Left lung (tissue), 14 donors: ENCODE measurements at places on chromosomes 3 and 15.

DNA sequence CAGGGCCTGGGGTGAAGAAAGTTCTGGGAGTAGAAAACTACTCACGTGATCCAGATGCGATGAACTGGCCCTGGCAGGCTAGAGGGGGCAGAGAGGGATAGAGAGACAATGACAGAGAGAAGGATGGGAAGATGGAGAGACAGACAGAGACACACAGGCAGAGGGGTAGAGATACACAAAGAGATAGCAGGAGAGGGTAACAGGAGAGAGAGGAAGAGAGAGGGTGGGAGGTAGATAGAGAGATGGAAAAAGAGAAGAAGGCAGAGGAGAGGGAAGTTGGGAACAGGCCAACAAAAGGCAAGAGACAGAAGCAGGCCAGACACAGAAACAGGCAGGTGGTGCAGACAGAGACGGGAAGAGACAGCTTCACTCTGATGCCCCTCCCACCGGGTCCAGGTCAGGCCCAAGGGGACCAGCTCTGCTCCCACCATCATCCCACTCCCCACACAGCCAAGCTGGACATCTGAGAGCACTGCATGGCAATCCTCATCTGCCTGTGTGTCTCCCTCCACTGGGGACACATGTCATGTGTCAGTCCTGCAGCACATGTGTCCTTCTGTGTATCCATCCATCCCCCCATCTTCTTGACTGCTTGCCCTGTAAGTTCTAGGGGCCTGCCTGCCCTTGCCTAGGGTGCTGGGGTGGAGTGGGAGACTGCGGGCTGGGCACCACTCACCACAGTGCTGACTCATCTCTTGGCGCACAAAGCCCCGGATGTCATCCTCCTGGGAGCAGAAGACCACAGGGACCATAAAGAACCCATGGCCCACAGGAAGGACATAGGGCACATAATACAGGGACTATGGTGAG, 2.2 kb upstream of the UCN2 start:
- DNase-seq = no peak

DNA sequence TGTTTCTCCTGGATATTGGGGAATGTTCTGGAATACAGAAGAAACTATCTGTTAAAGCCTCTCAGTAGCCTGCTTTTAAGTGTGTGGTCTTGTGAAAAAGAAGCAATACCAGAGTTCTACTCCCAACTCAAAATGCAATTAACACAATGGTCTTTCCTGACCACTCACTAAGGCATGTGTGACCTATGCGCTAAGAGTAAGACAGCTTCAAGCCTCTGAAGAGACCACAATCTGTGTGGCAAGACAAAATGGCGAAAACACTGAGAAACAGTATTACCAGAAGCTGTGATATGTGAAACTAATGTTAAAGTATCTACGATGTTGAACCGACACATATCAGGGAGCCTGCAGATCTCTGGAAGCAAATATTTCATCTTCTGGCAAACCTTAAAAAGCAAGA, 33.8 kb downstream of the RYK start:
- no peak for DNase-seq

- DNase-seq = peak; percentile 61
These were observed 2.6 kb downstream of the FAM43A start for GRCh38 chr3:194688200-194688740.

- no peak for DNase-seq
These were observed 50.0 kb downstream of the MB21D2 start for GRCh38 chr3:192867645-192868044.

DNA sequence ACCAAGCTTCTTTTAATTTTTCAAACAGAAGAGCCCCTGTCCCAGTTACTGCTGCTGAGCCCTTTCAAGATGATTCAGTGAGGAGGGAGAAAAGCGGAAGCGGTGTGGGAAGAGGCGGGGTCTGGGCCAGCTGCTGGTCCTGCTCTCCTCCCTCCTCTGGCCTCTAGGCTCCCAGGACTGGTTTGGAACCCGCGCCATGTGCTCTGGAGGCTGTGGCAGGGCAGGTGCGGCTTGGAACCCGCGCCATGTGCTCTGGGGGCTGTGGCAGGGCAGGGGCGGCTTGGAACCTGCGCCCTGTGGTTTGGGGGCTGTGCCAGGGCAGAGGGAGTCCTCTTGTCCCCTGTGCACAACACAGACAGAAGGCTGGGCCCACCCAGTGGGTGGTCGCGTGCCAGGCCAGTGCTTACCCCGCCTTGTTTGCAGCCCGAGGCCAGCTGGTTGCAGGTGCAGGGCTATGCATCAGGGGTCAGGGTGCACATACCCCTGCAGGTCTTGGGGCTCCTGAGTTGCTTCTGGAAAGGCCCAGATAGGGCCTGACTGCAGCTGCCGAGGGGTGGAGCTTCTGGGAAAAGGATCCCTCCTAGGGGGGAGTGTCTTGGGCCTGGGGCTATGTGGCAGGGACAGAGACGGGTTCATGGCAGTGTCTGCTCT, 12.2 kb downstream of the ALG1L2 start:
- DNase-seq = no peak

GRCh38 chr3:39843440-39843839, 34.0 kb downstream of the MYRIP start:
- DNase-seq = no peak

GRCh38 chr3:129278966-129279906, 566 bp downstream of the HMCES start:
- DNase-seq = peak; percentile 45

GRCh38 chr3:150303768-150304167, 104.3 kb upstream of the TSC22D2 start:
- DNase-seq = no peak

- DNase-seq = no peak
These were observed 27.0 kb upstream of the TRPM1 start for GRCh38 chr15:31128477-31128876.

GRCh38 chr15:29056839-29057450, 171.2 kb downstream of the APBA2 start:
- no peak for DNase-seq

DNA sequence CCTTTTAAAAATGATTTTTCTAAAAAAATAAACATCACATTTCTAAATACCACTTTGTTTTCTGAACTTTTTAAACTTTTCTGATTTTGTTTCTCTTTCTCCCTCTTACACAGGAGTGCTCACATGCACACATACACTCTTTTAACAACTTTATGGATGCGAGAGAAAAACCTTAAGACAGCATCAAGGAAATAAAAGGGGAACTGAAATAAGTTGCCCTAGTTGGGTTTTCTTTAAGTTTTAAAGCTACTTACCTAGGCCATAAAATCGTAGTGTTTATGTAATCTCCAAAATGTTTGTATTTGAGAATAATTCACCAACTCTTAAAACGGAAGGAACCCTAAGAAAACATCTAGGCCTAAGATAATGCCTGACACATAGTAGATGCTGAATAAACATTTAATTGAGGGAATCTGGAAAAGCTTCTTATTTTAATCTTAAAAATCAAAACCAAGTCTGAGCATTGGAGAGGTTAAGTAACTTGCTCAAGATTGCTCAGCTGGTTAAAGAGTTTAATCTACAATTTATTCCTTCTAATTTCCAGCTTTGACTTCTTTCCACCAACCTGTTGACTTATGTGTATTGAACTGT, 1.2 kb upstream of the BBX start:
- no peak for DNase-seq

- no peak for DNase-seq
These were observed 49.6 kb upstream of the BNIP2 start for GRCh38 chr15:59738676-59739075.

DNA sequence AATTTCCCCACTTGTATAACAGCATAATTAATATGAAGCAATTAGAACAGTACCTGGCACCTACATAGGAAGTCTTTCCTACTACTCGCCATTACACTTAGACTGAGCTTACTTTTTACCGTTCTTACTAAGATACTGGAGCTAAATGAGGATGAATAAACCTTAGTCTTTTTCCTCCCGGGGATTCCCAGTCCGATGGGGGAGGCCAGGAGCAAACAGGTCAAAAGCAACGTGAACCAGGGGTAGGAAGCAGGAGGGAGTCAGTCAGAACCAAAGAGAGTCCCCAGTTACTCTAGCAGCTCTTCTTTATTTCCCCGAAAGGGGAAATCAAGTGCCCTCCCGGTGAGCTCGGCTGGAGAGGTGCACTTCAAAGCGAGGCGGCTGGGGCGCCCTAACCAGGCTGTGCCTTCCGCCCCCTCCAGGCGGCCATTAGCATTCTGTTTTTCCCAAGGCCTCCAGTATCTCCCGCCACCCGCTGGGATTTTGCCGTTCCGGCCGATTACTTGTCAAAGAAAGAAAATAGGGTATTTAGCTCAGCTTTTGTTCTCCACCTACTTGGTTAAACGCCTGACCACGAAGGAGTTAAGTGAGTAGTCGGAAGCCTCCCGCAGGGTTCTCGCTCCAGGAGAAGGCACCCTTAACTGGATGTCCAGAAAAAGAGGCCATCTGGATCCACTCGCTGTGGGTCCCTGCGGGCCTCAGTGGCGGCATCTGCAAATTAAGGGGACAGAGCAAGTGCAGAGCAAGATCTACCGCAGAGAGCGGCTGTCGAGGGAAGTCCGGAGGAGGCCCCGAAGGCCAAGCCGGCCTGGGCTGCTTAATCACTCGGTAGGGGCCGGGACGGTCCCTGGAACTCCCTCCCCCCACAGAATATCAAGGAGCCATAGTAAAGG, 6.3 kb upstream of the EOMES start:
- no peak for DNase-seq

- no peak for DNase-seq
These were observed 172.6 kb downstream of the RBMS3 start for GRCh38 chr3:29453284-29454001.

GRCh38 chr3:182450942-182451787, 342.1 kb upstream of the ATP11B start:
- DNase-seq = no peak

- DNase-seq = no peak
These were observed 174.6 kb downstream of the AKAP13 start for GRCh38 chr15:85554852-85555521.

GRCh38 chr15:90407871-90408317, 19.9 kb downstream of the IQGAP1 start:
- DNase-seq = no peak

- no peak for DNase-seq
These were observed 120.1 kb downstream of the SMAD6 start for GRCh38 chr15:66822114-66822513.

DNA sequence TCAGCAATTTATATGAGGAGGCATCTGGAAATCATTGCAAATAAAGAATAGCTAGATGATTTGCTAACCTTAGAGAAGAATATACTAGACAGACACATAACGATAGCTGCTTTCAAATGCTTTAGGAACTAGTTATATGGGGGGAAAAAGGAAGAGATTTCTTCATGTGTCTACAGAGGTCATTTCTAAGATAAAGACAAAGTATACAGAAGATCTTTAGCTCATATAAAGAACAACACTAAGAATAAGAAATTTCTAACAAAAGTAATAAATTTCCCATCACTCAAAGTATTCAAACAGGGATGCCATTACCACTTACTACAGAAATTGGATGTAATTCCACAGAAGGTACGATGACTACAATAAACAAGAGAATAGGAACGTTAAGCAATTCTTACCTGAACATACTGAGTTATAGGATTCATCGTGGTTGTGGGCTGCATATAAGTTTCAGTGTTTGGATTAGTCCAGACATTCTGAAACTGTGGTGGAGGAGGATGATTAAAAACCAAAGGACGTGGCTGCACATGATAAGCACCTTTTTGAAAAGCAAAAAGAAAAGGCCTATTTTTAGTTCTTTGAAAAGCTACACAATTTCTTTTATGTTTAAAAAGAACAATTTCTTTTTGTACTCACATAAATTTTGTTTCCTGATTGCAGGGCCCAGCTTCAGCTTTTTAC, 8.7 kb downstream of the DAZL start:
- DNase-seq = no peak

- DNase-seq = no peak
These were observed 121.9 kb upstream of the PDZRN3 start for GRCh38 chr3:73746623-73747022.

GRCh38 chr15:97708252-97708651, 252.3 kb upstream of the ARRDC4 start:
- no peak for DNase-seq

DNA sequence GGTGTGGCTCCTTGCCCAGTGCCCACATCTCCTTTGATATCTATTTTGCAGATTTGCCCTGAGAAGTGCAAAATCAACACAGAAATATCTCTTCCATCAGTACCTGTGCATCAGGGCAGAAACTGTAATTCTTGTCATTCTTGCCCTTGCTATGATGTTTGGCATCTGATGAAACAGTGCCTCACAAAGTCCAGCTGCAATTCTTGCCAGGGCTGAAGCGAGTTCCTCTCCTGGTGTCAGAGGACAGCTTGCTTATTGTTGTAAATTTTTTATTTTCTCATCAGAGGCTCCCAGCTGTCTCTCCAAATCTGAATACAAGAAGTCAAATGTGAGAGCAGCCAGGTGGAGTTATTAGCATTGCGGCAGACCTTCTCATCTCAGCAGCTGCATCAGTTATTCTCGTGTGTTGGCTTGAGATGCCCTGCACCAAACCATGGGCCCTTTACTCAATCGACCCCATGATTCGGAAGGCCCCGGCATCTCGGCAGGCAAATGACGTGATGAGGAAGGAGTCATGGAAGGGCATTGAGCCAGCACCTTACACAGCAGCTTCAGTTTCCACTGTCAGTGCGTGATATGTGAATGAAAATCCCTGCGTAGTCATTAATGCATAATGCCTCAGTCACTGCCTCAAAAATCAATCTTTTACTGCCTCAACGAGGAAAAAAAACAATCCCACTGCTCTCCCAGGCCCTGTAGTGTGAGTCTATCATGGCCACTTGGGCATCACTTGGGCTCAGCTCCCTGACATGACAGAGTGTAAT, 93.4 kb downstream of the CCNL1 start:
- no peak for DNase-seq

- DNase-seq = no peak
These were observed 95.4 kb downstream of the LSM3 start for GRCh38 chr3:14273901-14274611.

- DNase-seq = no peak
These were observed 1.1 kb downstream of the EAF1 start for GRCh38 chr3:15428539-15428938.

DNA sequence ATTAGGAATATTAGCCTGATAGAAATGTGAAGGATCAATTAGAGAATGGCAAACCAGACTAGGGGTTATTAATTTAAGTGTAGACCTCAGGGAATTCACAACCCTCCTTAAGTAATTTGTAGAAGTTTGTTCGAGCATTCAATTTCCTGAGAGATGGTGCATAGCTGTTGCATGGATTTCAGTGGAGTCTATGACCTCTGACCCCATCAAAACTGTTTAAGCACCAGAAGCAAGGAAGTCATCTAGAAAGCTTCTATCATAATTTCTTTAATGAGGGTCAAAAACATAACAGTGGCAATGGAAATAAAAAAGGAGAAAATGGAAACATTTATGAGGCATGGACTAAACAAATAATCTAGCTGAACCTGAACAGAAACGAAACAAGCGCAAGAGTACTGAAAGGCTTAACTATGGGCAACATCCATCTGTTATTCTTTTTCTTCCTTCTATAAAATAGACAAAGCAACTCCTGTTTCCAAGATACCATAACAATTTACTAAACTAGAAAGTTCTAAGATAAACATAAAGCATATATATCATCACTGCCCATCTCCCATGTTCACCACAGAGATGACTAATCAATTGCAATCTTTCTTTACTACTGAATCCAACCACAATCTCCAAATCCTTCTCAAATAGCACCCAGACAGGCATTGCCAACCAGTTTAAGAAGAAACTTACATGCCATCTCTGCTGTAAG, 151.4 kb downstream of the THRB start:
- no peak for DNase-seq
